ENCODE measurements at places on chromosomes 6 and 20.

DNA sequence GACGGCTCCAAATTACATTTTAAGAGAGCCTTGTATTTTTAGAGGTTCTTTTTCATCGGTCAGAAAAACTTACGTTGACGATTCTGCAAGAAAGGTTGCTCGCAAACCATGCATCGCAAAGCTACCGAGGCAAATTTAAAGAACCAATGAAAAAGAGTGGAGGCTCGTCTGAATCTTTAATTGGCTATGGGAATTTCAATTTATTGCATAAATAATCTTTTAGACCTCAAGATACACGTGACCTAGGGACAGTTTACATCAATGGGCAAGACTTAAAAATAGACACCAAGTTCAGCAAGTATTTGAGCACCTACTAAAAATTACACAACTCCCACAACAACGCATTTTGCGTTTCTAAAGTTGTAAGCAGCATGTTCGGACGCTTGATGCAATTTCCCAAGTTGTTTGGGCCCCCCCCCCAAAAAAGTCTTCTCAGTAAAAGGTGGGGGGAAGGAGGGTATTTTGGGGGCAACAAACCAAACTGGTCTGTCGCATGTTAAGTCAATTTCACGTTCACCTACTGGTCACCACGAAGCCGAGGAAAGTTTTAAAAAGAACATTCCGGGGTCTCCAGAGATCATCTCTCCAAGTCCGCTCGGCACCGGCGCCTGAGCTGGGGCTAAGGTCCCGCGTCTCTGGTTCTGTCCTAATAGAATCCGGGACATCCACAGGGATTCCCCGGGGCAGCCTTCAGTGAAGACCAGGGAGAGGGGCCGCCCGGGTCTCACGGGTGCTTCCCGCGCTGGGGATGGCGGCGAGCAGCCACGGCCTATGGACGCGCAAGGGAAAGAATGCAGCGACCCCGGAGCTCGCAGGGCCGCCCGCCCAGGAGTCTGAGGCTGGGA is 851 bp downstream of the SNX5 start:
- no peak for DNase-seq

DNA sequence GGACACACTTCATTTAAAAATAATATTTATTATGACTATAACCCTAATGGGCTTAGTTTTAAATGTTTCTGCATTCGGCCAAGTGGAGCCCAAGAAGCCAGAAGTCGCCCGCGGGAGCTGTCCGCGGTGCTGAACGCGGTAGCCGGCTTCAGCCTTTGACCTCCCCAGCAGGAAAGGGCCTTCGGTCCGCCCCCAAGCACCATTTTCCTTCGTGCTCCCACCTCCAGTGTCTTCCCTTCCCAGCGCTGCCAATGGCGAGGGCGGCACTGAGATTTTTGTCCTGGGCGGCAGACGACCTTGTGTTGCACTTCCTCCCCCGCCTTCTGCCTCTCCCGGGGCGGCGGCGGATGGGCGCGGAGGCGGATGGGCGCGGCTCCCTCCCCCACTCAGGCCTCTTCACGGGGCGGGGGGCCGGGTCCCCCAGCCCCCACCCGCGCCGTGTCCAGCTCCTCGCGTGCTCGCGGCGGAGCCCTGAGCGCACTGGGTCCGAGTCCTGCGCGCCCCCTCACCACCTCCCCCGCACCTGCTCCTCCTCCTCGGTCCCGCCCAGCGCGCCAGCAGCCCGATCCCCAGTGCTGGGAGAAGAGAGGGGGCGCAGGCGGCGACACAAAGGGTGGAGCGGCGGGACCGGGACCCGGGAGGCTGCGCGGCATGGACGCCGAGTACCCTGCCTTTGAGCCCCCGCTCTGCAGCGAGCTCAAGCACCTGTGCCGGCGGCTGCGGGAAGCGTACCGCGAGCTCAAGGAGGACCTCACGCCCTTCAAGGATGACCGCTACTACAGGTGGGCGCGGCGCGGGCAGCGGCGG is 23.6 kb upstream of the TMEM181 start:
- peak; percentile 41 for DNase-seq

DNA sequence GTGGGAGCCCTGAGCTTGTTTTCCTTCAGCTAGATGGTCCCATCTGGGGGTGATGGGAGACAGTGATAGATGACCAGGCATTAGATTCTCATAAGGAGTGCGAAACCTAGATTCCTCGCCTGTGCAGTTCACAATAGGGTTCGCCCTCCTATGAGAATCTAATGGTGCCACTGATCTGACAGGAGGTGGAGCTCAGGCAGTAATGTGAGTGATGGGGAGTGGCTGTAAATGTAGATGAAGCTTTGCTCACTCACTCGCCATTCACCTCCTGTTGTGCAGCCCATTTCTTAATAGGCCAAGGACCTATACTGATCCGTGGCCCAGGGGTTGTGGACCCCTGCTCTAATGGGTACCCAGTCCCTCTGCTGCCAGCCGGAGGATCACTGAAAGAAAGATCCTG is 20.7 kb upstream of the KCNB1 start:
- DNase-seq, result no peak

GRCh38 chr6:2118136-2118535 is 127.3 kb downstream of the GMDS start:
- DNase-seq, result no peak

GRCh38 chr20:23257106-23257761 is 93.4 kb upstream of the NXT1 start:
- no peak for DNase-seq

GRCh38 chr20:51372176-51372803 is 170.2 kb downstream of the NFATC2 start:
- peak; percentile 9 for DNase-seq

DNA sequence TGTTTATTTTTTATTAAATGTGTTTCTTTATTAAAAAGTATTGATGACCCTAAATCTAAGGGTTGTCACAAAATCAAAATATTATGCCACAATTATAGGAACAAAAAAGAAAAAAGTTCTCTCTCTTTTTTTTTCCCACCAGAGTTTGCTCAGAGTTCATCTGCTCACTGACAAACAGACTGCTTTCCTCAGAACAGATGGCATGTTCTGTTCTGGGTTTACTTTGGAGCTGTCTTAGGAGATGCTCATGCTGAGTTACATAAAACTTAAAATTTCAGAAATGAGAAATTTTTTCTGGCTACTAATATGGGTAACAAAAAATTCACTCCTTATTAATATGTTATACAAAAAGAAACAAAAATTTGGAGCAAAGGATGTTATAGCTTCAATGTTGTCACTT is 30.3 kb downstream of the STK38 start:
- no peak for DNase-seq

DNA sequence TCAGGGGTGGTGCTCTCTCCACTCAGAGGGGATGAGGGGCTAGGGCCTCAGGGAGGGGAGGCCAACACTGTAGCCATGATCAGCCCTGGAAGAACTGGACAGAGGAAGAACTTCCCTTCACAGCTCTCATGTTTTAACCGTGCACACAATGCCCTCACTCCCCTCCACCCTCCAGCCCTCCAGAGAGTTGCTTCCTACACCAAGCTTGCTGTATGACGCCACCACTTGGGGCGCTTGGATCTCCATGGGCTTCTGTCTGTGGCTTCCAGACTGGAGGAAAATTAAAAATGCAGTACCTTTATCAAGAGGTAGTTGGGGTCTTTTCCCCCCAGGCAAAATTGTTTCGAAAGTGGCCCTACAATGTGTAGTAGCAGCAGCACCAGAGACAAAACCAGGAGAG is 48.4 kb downstream of the ARHGAP40 start:
- no peak for DNase-seq

Measured in T-helper 22 cell (primary cell).